ENCODE measurements at places on chromosomes 12 and 14.

DNA sequence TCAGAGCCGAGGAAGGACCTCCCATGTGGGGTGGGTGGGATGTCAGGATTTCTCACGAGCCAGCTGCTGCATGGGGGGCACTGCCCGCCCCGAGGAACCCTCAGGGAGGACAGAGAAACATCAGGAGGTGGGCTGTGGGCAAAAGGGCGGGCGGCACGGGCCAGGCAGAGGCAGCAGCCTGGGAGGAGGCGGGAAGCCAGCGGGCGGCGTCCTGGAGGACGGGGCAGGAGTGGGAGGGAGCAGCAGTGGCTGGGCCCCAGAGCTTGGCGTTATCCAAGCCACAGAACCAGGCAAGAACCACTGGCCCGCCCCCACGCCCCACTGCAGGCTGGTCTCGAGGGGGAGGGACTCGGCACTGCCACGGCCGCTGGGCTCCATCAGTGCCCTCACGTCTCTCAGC lies 2.4 kb downstream of the C14orf180 start:
- no peak for DNase-seq
- peaks cover 78% of the 10 kb centered on the region for H3K4me1 ChIP-seq
- no peak overlapping the region for H3K4me3 ChIP-seq
- H3K36me3 ChIP-seq = no peaks in the 10 kb centered on the region
- no peak overlapping the region for H3K27ac ChIP-seq
- peaks cover 11% of the 10 kb centered on the region for H3K27me3 ChIP-seq

DNA sequence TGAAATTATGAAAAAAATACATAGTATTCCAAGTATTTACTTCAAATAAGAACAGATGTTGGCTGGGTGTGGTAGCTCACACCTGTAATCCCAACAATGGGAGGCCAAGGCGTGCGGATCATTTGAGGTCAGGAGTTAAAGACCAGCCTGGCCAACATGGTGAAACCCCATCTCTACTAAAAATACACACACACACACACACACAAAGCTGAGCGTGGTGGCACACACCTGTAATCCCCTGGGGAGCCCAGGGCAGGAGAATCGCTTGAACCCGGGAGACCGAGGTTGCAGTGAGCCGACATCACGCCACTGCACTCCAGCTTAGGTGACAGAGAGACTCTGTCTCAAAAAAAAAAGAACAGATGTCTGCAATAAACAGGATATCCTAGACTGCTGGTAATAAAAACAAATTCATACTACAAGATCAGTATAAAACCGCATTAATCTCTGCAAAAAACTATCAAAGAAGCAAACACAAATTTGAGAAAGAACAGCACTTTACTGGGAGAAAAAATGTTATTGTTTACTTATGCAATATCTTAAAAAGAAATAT lies 23.8 kb downstream of the EEA1 start:
- no peak for DNase-seq
- no peak overlapping the region for H3K27ac ChIP-seq
- H3K4me1 ChIP-seq = no peaks in the 10 kb centered on the region
- H3K36me3 ChIP-seq = peaks cover 50% of the 10 kb centered on the region

DNA sequence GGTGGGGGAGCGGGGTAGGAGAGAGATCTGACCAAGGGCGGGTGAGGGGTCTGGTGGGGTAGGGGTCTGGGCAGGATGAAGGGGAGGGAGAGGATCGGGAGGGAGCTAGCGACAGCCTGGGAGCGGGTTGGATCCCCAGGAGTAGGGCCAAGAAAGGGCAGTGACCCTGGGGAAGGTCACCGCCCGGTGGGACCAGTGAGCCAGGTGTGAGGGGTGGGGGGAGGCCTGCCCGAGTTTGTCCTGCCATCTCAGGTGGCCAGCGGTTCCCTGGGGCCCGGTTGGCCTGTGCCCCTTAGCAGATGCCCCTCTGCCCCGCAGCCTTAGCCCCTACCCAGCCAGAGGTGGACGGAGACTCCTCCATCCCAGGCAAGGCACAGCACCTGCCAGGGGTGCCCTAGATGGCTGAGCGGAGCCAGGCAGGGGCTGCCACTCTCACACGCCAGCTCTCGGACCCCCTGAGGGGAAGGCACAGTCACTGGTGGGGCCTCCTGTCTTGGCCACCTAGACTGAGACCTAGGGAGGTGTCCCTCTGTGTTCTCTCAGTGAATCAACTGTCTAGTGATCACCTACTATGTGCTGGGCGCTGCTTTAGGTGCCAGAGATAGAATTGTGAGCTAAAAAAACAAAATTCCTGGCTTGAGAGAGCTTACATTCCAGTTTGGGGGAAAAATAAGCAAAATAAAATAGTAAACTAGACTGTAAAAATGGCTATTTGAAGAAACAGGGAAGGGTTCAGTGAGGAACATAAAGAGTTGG lies 629 bp upstream of the TTC7B start:
- H3K27ac ChIP-seq = no peak overlapping the region
- peaks cover 31% of the 10 kb centered on the region for H3K4me1 ChIP-seq
- H3K4me3 ChIP-seq = peak overlapping the region; percentile 61
- peaks cover 8% of the 10 kb centered on the region for H3K27me3 ChIP-seq
- no peaks in the 10 kb centered on the region for H3K36me3 ChIP-seq

DNA sequence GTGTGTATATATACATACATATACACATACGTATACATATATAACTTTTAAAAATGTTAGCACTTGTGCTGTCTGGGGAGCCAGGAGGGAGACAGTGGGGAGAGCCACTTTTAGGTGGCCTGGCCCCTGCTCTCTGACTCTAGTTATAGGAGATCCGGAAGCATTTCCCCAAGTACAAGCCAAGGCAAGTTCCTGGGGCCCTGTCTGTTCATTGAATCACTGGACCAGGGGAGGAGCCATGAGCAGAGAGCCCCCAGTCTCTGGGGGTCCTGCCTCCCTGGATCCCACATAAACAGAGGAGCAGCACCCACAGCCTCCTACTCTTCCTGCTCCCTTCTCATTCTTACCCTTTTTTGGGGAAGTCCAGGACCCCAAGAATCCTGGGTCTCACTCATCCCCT lies 45.4 kb upstream of the TMED10 start:
- H3K4me1 ChIP-seq = peaks cover 33% of the 10 kb centered on the region

DNA sequence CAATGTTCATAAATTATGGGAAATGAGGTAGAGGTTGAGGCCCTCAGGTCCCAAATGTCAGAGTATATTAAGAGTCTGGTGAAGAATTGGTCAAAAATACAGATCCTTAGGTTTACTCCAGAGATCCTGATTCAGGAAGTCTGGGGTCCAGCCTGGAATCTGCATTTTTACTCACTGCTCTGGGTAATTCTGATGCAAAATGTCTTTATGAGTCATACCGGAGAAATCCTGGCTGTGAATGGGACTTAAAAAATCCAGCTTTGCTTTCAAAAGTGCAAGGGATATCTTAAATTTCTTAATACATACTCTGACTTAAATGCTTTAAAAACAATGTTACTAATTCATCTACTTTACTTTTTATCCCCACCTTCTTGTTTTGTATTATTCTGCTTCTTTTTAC lies 74.5 kb downstream of the FERMT2 start:
- peak overlapping the region; percentile 78 for H3K27ac ChIP-seq
- no peaks in the 10 kb centered on the region for H3K4me1 ChIP-seq
- H3K4me3 ChIP-seq = no peak overlapping the region
- peaks cover 6% of the 10 kb centered on the region for H3K27me3 ChIP-seq
- peaks cover 74% of the 10 kb centered on the region for H3K36me3 ChIP-seq

- H3K4me1 ChIP-seq = peaks cover 45% of the 10 kb centered on the region
- no peak overlapping the region for H3K27ac ChIP-seq
- no peak for DNase-seq
- H3K36me3 ChIP-seq = peaks cover 12% of the 10 kb centered on the region
- no peaks in the 10 kb centered on the region for H3K27me3 ChIP-seq
These were observed 460.3 kb downstream of the EGLN3 start for GRCh38 chr14:33490555-33490954.

- H3K36me3 ChIP-seq = no peaks in the 10 kb centered on the region
- H3K4me3 ChIP-seq = no peak overlapping the region
- no peak for DNase-seq
These were observed 122.2 kb downstream of the PIWIL1 start for GRCh38 chr12:130459916-130460315.

GRCh38 chr12:87233671-87234070 lies 795.5 kb downstream of the C12orf50 start:
- H3K4me1 ChIP-seq = no peaks in the 10 kb centered on the region
- no peaks in the 10 kb centered on the region for H3K36me3 ChIP-seq
- DNase-seq = no peak
- no peak overlapping the region for H3K27ac ChIP-seq
- H3K4me3 ChIP-seq = no peak overlapping the region
- H3K27me3 ChIP-seq = no peaks in the 10 kb centered on the region

GRCh38 chr14:75299059-75299458 lies 20.4 kb downstream of the FOS start:
- peaks cover 3% of the 10 kb centered on the region for H3K27me3 ChIP-seq
- no peaks in the 10 kb centered on the region for H3K36me3 ChIP-seq
- H3K4me3 ChIP-seq = no peak overlapping the region
- no peak for DNase-seq
- H3K4me1 ChIP-seq = peaks cover 55% of the 10 kb centered on the region

GRCh38 chr12:75944097-75944904 lies 87.3 kb downstream of the PHLDA1 start:
- peaks cover 15% of the 10 kb centered on the region for H3K36me3 ChIP-seq
- H3K4me1 ChIP-seq = no peaks in the 10 kb centered on the region
- no peak for DNase-seq
- no peak overlapping the region for H3K27ac ChIP-seq

GRCh38 chr12:19205120-19205519 lies 75.6 kb downstream of the PLEKHA5 start:
- no peaks in the 10 kb centered on the region for H3K27me3 ChIP-seq
- no peak overlapping the region for H3K4me3 ChIP-seq
- peaks cover 33% of the 10 kb centered on the region for H3K36me3 ChIP-seq

DNA sequence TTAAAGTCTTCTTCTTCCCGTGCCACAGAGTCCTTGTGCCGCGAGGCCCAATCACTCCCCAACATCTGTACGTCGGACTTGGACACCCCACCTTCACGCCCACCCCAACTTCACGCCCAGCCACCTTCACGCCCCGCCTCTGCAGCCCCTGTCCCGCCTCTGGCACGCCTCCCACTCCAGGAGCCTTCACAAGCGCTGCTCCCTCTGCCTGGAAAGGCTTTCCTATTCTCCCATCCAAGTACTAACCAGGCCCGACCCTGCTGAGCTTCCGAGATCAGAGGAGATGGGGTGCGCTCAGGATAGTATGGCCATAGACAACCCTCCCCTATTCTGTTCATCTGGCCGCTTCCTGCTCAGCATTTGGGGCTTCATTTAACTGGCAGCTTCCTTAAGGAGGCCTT lies 17.3 kb upstream of the EIF5 start:
- H3K4me3 ChIP-seq = no peak overlapping the region
- H3K27ac ChIP-seq = no peak overlapping the region
- no peaks in the 10 kb centered on the region for H3K36me3 ChIP-seq
- peaks cover 39% of the 10 kb centered on the region for H3K4me1 ChIP-seq
- H3K27me3 ChIP-seq = peaks cover 15% of the 10 kb centered on the region
- no peak for DNase-seq

DNA sequence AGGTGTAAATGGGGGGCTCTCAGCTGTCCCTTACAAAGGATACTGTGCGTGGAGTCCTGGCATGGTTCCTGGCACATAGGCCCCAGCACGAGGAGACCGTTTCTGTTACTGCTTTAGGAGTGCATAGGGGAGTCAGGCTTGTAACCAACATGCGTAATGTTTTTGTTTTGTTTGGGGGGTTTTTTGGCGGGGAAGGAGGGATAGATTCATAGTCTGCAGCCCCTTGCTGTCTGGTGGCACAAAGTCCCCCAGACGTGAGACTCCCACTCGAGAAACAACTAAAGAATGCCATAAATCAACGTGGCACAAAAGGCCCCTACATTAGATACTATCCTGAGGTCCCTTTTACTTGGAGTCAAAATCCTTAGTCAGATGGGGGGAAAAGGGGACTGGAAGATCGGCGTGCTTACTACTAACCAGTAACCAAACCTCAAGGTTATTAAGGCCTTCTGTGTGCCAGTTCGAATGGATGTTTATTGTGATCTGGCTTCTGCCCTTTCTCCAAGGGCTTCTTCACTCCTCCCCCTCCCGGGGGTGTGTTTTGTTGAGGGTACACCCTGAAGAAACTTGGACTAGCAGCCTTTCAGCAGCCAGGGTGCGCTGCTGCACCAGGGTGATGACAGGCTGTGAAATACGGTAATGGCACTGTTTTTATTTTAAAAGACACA lies 874 bp downstream of the ISCU start:
- peaks cover 29% of the 10 kb centered on the region for H3K4me1 ChIP-seq
- peaks cover 21% of the 10 kb centered on the region for H3K36me3 ChIP-seq
- peak overlapping the region; percentile 100 for H3K4me3 ChIP-seq

GRCh38 chr12:22653075-22653474 lies 28.1 kb downstream of the ETNK1 start:
- no peaks in the 10 kb centered on the region for H3K27me3 ChIP-seq
- H3K4me3 ChIP-seq = no peak overlapping the region
- no peaks in the 10 kb centered on the region for H3K4me1 ChIP-seq

GRCh38 chr14:61406675-61407074 lies 85.3 kb downstream of the PRKCH start:
- peaks cover 10% of the 10 kb centered on the region for H3K27me3 ChIP-seq
- H3K27ac ChIP-seq = peak overlapping the region; percentile 1
- H3K4me1 ChIP-seq = peaks cover 26% of the 10 kb centered on the region
- no peaks in the 10 kb centered on the region for H3K36me3 ChIP-seq
- no peak for DNase-seq

GRCh38 chr12:18824287-18824686 lies 86.4 kb downstream of the CAPZA3 start:
- no peak overlapping the region for H3K27ac ChIP-seq
- H3K4me1 ChIP-seq = peaks cover 1% of the 10 kb centered on the region
- H3K4me3 ChIP-seq = no peak overlapping the region
- H3K36me3 ChIP-seq = no peaks in the 10 kb centered on the region
- H3K27me3 ChIP-seq = no peaks in the 10 kb centered on the region

- H3K27me3 ChIP-seq = no peaks in the 10 kb centered on the region
- peak overlapping the region; percentile 96 for H3K27ac ChIP-seq
- peak overlapping the region; percentile 88 for H3K4me3 ChIP-seq
- H3K36me3 ChIP-seq = peaks cover 53% of the 10 kb centered on the region
These were observed 576 bp downstream of the ERP29 start for GRCh38 chr12:112013601-112014402.

- no peak overlapping the region for H3K27ac ChIP-seq
- H3K27me3 ChIP-seq = no peaks in the 10 kb centered on the region
- no peak for DNase-seq
- peaks cover 34% of the 10 kb centered on the region for H3K36me3 ChIP-seq
- H3K4me3 ChIP-seq = no peak overlapping the region
- H3K4me1 ChIP-seq = no peaks in the 10 kb centered on the region
These were observed 87.8 kb downstream of the RIC8B start for GRCh38 chr12:106861984-106862916.

GRCh38 chr14:73753124-73753886 lies 39.1 kb upstream of the PNMA1 start:
- H3K27me3 ChIP-seq = no peaks in the 10 kb centered on the region
- no peak for DNase-seq
- no peak overlapping the region for H3K4me3 ChIP-seq
- peaks cover 5% of the 10 kb centered on the region for H3K36me3 ChIP-seq

- peak; percentile 36 for DNase-seq
- H3K4me3 ChIP-seq = no peak overlapping the region
- no peaks in the 10 kb centered on the region for H3K4me1 ChIP-seq
- H3K27ac ChIP-seq = no peak overlapping the region
- no peaks in the 10 kb centered on the region for H3K36me3 ChIP-seq
- H3K27me3 ChIP-seq = peaks cover 43% of the 10 kb centered on the region
These were observed 67.3 kb downstream of the SPTB start for GRCh38 chr14:64812412-64812811.
